Stimulated activated CD8-positive, alpha-beta memory T cell treated with anti-CD3 and anti-CD28 coated beads, Interleukin-12 subunit alpha, Interleukin-12 subunit beta, amount 100 ng/mL, for 1 hour (primary cell): ENCODE measurements at places on chromosomes 11 and 22.

DNA sequence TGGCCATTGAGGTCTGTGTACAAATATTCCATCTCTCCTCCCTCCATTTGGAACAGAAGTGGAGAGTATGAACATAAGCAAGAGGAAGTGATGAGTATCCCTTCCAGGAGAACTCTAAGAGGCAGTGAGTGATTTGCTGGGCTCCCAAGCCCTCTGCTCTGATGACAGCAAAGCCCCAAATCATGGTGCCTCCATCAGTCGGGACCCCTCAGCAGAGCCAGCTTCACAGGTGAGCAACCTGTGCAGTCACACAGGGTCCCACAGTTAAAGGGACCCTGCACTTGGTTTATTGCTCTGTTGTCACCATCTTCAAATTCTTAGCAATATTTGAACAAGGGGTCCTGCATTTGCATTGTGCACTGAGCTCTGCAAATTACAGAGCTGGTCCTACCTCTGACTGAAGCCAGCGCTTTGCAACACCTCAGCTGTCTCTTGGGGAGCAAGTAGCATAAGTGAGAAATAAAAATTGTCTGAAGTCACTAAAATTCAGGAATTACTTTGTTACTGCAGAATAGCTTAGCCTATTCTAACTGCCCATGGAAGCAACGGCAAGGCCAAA, 466.4 kb downstream of the MN1 start:
- DNase-seq: no peak

DNA sequence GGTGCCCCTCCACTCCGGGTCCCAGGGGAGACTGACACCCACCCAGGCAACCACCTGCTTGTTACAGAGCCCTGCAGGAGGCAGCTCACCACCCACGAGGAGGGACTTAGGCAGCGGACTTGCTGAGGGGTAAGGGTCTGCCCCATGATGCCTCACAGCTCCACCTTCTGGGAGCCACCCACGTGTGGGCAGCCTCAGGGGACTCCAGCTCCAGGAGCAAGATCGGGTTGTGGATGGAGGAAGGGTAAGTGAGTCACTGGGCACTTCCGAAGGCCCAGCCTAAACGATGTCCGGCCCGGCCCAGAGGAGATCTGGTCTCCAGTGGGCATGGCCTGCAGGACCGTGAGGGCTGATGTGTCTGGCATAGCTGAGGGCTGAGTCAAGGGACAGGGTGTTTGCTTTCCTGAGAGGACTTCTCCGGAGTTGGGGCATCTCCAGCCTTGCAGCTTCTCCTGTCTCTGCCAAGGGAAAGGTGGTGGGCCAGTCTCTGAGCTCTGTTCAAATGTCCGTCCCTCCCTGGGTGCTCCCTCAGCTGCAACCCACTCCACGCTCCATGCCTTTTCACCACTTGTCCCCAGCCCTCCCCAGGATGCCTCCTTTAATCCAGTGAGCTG, 32.3 kb upstream of the P2RY2 start:
- no peak for DNase-seq

DNA sequence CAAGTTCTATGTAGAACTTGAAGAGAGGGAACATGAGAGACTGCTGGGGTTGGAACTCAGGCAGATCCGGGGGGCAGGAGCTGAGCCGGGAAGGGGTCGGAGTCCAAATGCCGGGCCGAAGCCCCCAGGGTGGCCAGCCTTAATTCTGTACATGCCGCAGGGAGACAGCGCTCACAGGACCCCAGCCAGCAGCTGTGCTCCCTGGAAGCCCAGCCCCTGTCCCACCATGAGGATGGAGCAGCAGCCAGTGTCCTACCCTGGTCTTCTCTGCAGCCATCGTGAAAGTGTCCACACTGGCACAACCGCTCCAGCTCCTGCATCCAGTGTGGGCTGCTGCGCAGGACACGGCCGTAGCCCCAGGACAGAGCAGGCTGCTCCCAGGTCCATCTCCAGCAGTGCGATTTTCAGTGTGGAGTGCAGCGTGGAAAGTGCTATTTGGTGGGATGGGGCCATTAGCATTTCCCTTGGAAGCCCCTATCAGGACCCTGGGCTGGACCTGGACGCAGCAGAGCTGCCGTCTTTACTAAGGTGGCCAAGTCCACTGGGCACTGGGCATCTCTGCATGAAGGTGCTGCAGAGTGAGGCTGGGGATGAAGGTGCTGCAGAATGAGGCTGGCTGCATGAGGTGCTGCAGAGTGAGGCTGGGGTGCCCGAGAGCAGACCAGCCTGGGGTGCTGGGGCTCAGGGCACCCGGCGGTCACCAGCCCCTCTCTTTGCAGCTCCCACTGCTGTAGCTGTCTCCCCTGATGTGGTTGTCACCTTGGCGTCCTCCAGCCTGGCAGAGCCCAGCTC, 737.4 kb downstream of the BRD1 start:
- no peak for DNase-seq

GRCh38 chr11:18364495-18365073, 29.8 kb upstream of the LDHA start:
- no peak for DNase-seq

DNA sequence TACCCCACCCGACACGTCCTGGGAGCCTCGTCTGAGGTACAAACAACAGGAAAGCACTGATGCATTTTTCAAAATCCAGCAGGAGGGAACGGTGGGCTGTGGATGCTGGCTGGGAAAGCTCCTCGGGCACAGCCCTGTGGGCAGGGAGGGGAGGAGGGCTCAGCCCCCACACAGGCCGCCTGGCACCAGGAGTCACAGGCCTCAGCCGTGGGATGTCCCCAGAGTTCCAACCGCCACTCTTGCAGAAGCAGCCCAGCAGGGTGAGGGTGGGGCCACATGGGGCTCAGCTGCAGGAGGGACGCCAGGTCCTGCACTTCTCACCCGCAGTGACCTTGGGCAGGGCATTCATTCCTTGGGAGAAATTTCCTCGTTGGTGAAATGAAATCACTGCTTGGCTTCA, 274.6 kb downstream of the BRD1 start:
- DNase-seq: no peak

DNA sequence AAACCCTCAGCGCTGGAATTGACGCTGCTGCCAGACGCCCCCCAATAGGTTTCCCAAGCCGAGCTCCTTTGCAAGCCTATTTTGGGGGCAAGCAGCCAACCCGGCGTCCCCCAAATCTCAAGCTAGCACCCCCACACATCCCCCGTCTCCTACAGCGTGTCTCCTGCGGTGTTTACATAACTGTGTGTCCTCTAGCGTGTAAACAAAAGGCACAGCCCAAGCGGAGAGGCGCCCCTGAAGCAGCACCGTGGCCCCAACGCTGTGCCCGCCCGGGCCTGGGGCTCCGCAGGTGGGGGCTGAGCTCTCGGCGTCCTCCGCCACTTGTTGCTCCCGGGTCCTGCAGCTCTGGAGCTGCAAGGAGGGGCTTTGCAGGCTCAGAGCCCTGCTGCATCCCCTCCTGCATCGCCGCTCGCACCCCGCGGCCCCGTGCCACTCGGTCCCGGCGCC, 1.6 kb downstream of the CADM1 start:
- no peak for DNase-seq

DNA sequence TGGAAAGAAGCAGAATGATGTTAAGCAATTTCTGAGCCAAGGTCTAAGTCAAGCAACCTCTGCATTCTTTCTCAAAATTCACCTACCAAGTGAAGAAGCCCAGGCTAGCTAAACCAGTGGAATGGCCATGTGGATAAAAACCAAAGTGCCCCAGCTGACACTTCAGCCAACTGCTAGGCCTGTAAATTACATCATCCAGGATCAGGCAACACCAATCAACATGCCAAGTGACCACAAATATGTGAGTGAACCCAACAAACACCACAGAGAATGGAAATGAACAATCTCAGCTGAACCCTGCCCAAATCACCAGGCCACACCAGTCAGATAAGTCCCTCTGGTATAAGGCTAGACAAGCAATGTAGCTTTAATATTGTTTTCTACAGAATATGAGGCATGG, 25.1 kb upstream of the FJX1 start:
- DNase-seq: no peak

DNA sequence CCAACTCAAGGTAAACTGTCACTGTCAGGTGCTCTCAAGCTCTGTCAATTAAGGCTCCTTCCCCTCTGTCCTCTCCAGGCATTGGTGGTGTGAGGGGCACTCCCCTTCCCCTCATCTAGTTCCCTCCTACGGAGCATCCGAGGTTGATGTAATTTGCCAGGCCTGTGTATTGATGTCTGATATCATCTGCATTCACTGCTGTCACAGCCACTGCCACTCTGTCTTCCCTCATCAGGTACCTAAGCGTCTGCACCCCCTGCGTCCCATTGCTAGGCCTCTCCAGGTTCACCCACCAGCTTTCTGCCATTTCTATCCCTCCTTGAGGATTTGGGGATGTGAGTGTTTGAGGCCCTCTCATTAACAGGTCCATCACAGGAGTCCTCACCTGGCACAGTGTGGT, 50.0 kb upstream of the SYT13 start:
- DNase-seq: no peak

- DNase-seq: no peak
These were observed 101.9 kb downstream of the IGLL1 start for GRCh38 chr22:23478175-23478574.

DNA sequence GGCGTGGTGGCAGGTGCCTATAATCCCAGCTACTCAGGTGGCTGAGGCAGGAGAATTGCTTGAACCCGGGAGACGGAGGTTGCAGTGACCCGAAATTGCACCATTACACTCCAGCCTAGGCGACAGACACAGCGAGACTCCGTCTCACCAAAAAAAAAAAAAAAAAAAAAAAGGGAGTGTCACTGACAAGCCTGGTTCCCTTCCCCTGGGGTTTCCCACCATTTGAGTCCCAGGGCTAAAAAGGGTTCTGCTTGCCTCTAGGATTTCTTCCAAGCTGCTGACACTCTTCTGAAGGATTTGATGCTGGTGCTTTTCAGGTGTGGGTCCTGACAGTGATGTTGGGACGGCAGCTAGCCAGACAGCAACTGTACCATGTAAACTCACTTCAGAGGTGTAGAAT, 1.3 kb upstream of the CCDC88B start:
- no peak for DNase-seq
